ENCODE measurements at places on chromosomes 5 and 9. TPM values are rescaled to one million over a fixed set of nuclear protein-coding genes. Genes with fewer than 3 reads are reported as not detected.

Gene IDNK
- 1.4 TPM for total RNA-seq

Gene SPINK6
- total RNA-seq: not detected

GRCh38 chr5:99004960-99005359 is 76.2 kb upstream of the CHD1 start:
- no peak for DNase-seq

DNA sequence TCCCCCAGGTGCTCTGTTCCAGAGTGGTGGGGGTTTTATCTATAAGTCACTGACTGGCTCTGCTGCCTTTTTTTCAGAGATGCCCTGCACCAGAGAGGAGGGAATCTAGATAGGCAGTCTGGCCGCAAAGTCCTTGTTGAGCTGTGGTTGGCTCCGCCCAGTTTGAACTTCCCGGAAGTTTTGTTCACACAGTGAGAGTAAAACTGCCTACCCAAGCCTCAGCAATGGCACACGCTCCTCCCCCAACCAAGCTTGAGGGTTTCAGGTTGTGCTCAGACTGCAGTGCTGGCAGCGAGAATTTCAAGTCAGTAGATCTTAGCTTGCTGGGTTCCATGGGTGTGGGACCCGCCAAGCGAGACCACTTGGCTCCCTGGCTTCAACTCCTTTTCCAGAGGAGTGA is 1428.6 kb downstream of the MAT2B start:
- DNase-seq: no peak

Gene SLC25A2
- total RNA-seq: 0.40 TPM

Gene SELENOP
- 3.3 TPM for total RNA-seq

DNA sequence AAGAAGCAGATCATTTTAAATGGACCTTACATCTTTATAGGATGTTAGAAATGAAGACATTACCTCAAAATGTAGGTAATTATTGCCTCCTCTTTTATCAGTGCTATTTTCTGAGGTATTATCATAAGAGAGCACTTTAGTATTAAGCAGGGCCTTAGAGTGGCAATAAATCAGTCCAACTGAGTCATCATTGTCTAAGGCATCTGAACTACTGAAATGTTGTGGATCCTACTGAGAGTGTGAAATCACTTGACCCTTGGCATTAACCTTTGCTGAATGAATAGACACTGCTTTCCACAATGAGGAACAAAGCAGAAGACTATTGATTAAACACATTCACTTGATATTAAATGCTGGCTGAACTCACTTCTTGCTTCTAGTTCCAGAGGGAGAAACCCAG is 224.6 kb upstream of the ARRDC3 start:
- DNase-seq: no peak

Gene PTRH1
- 38.1 TPM for total RNA-seq

GRCh38 chr9:69476016-69476415 is 151.0 kb downstream of the ENTREP1 start:
- no peak for DNase-seq

- peak; percentile 54 for DNase-seq
These were observed 26.7 kb downstream of the MARCHF11 start for GRCh38 chr5:16152601-16153568.

Gene KLF4
- 38.8 TPM for total RNA-seq

DNA sequence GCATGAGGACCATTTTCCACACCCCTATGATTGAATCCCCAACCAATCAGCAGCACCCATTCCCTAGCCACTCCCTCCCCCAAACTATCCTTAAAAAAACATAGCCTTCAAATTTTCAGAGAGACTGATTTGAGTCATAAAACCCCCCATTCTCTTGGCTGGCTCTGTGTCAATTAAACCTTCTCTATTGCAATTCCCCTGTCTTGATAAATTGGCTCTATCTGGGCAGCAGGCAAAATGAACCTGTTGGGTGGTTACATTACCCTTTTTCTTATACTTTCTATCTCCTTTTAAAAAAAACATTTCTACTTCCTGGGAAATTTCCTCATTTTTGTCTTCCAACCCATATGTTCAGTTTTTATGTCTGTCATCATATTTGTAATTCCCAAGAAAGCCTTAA is 220.2 kb downstream of the PDZD2 start:
- no peak for DNase-seq

- no peak for DNase-seq
These were observed 532.2 kb upstream of the TUSC1 start for GRCh38 chr9:26210338-26210851.

- DNase-seq: no peak
These were observed 27.7 kb downstream of the CAMSAP1 start for GRCh38 chr9:135879619-135880018.

GRCh38 chr9:37345038-37345437 is 77.5 kb upstream of the GRHPR start:
- DNase-seq: no peak

DNA sequence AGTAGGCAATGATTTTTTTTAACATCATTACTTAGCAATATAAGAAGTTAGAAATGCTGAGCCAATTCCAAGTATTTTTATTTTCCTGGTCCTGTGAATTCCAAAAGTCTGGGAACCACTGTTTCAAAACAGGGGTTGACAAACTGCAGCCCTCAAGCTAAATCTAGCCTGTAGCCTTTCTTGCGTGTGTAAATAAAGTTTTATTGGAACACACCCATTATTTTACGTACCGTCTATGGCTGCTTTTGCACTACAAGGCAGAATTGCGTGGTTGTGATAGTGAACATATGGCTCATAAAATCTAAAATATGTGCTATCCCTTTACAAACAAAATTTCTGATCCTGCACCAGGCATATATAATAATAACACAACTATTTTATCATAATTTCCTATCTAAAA is 279.1 kb downstream of the SAXO1 start:
- no peak for DNase-seq

DNA sequence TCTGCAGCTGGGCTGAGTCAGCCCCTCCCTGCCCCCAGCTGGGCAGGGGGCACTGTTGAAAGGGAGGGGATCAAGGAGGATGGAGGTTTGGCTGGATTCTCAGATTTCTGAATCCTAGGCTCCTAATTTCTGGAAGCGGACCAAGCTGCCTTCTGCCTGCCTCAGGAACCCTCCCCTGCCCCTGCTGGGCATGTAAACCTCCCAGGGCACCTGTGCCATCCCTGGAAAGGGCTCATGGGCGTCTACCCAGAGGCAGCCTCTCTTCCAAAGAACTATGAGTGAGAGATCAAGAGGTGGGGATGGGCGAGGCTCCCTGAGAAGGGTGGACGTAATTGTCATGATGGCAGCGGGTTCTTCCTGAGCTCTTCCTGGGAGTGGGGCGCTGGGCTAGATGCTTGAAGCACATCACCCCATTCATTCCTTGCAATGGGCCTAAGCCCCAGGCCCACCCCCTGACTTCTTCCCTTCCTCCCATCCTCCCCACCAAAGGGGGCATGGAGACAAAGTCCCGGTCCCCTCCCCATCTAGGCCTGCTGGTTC is 21.6 kb downstream of the CSF1R start:
- no peak for DNase-seq

GRCh38 chr9:114433086-114433485 is 45.3 kb upstream of the AKNA start:
- no peak for DNase-seq

- no peak for DNase-seq
These were observed 342.3 kb downstream of the ZSWIM6 start for GRCh38 chr5:61674378-61674777.

GRCh38 chr9:106916466-106917235 is 53.7 kb downstream of the ZNF462 start:
- DNase-seq: peak; percentile 96

DNA sequence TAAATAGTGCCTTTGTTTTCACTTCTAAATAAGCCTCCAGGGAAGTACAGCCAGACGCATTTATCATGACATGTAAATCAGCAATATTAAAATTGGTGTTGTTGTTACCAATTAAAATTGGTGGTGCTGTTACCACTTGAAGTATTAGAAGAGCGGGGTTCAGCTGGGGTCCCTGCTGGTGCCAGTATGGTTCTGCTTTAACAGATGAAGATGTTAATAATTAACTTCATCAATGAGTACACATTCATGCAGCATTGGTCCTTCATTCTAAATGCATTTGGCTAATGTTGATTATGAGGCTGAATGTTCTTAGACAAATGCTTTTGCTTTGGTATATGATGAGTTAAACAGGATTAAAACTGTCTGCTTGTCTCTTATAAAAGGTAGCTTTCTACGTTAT is 67.6 kb upstream of the TMC1 start:
- DNase-seq: no peak

Gene DEPDC1B
- total RNA-seq: 23.8 TPM

- DNase-seq: no peak
These were observed 34.2 kb upstream of the CDC42SE2 start for GRCh38 chr5:131229623-131230022.

- DNase-seq: peak; percentile 10
These were observed 129.5 kb upstream of the LRRTM2 start for GRCh38 chr5:139004374-139005307.

Gene DMRT2
- not detected for total RNA-seq

DNA sequence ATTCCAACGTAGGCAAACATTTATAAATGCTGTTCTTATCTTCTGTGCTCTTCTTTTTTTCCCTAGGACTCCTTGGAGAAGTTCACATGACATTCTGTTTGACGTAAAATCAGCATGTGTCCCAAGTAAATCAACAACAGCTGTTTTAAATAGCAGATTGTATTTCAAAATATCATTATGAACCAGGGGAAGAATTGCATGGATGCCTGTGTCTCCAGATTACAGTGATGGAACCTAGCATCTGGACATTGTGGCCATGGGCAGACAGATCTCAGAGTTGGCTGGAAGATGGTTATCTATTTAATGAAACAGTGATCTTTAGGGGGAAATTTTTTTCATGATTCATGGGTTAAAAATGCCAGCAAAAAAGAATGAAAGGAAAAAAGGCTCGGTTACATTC is 222.0 kb downstream of the MAN2A1 start:
- no peak for DNase-seq

Gene FBP2
- total RNA-seq: not detected

Gene MTRR
- 64.9 TPM for total RNA-seq

DNA sequence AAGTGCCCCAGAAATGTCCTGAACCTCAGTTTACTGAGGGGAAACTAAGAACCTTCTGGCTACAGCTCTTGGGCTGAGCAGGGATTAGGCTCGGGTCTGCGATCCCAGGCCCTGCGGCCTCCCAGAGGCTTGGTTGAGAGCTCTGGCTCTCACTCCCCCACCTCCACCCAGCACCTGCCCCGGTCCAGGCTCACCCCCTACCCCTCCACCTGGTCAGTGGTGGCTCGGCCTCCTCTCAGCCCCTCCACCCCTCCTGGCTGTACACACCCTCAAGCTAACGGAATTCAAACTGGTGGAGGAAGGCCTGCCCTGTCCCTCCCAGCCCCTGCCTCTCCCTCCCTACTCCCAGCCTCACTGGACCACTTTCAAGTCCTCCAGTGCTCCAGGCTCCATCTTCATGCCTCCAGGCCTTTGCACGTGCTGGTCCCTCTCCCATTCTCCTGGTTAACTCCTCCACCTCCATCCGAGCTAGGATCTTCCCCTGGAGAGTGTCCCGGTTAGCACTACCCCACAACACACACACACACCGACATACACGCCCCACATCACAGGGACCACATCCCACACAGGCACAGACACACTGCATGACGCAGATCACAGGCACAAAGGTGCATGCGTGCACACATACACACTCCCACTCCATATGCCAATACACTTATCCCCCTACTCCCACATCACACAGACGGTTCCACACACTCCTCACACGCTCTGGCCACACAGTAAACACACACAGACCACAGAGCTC is 130.9 kb downstream of the C9orf50 start:
- DNase-seq: no peak

- DNase-seq: peak; percentile 22
These were observed 18.0 kb upstream of the STARD4 start for GRCh38 chr5:111530298-111530740.

DNA sequence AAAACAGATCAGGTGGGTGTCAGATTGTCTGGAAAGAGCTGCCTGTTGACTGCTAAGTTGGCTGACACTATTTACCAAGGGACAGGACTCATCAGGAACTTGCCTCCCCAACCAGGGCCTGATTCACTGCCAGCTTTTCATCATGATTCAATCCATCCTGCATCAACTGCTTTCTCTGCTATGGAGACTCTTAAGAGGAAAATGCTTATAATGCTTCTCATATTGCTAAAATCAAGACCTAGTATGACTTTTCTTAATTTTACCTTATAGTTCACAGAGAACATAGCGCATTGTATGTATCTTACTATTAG is 21.3 kb downstream of the HTR4 start:
- peak; percentile 24 for DNase-seq

GRCh38 chr5:136030956-136031611 is 2.3 kb downstream of the TGFBI start:
- no peak for DNase-seq

GRCh38 chr9:13688990-13689600 is 409.6 kb upstream of the MPDZ start:
- peak; percentile 32 for DNase-seq

Gene MAP3K1
- 5.7 TPM for total RNA-seq

GRCh38 chr5:157269165-157269671 is 3.3 kb downstream of the CYFIP2 start:
- DNase-seq: no peak

- DNase-seq: no peak
These were observed 1231.1 kb upstream of the NUDT12 start for GRCh38 chr5:104793755-104794080.

DNA sequence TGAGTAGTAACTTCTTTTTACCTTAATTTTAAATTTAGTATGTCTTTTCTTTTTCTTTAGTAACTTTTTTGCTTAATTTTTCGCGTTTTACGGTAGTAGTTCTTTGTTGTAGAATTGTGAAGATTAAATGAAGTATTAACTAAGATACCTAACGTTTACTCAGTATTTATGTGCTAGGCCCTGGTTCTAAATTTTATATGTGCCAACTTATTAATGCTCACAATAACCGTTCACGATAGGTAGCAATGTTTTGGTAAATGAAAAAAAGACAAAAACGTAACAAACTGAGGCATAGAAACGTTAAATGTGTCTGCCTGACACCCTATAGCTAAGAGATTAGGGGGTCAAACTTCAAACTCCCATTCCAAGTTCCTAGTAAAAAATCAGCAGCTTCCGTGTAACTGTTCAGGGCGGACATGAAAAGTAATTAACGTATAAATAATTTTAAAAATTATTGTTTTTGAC is 1.2 kb downstream of the MRPS30 start:
- no peak for DNase-seq

- no peak for DNase-seq
These were observed 23.3 kb downstream of the TRIP13 start for GRCh38 chr5:915946-916345.

All from PC-3 (cell line).